ENCODE measurements at places on chromosomes 6 and 20. TPM values are rescaled to one million over a fixed set of nuclear protein-coding genes. Genes with fewer than 3 reads are reported as not detected.

DNA sequence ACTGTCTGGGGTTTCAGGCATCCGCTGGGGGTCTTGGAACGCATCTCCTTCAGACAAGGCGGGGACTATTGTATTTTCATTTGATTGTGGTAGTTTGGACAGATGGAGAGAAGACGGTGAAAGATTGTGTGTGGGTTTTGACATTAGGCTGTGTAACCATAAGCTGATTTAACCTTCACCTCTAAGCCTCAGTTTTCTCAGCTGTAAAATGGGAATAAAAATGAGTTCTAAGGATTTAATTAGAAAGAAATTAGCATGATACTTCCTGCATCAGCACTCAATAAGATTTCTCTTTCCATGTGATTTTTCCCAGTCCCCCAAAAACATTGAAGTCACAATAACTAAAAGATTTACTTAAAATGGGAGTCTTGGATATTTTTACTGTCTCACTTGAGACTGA lies 78.1 kb downstream of the CBFA2T2 start:
- DNase-seq, result no peak

LPA gene
- polyA plus RNA-seq, result 0.21 TPM

PTPRT gene
- polyA plus RNA-seq, result 1.0 TPM

DNA sequence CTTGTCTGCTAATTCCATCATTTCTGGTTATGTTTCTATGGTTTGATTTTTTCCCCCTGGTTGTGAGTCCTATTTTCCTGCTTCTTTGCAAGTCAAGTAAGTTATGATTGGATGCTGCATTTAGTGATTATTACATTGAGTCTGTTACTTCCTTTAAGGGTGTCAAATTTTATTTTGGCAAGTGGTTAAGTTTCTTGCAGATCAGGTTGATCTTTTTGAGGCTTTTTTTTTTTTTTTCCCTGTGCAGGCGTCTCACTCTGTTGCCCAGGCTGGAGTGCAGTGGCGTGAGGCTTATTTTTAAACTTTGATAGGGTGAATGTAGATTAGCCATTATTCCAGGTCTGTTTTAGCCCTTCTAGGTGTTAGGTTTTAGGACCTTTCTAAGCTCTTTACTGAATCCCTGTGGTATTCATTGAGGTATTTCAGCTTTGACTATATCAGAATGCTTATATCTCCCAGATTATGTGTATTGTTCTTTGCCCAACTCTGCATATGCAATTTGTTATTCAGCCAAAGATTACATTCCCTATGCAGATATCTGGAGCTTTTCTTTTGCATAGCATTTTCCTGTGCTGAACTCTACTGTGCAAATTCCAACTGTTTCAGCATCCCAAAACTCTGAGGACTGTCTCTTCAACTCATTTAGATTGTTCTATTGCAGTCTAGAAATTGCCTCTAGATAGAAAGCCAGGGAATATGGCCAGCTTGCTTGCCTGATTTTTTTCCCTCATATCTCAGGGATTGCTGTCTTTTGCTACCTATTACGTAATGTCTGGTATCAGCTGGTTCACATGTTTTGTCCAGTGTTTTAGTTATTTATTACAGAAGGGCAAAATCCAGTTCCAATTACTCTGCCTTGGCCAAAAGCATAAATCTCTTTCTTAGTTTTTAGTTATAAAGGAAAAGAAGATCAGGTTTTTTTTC lies 113.3 kb downstream of the AFG1L start:
- peak; percentile 17 for DNase-seq

DNA sequence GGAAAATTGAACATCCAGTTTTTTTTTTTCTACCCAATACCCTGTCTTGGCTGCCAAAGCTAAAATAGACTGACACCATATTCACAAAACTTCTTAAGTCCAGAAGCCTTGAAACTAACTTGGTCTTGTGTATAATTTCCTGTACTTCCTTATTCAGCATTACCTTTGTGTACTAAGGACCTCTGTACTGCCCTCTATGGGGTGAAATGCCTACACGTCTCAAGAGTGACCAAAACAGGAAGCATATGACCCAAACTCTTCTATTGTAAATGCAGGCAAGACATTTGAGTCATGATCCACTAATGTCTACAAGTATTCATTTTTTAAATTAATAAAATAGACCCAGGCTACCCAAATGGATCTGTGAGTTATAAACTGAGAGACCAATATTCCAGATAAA lies 50.4 kb downstream of the HMGCLL1 start:
- DNase-seq, result no peak

APOM gene
- 105 TPM for polyA plus RNA-seq

PRRT1 gene
- 2.4 TPM for polyA plus RNA-seq

DNA sequence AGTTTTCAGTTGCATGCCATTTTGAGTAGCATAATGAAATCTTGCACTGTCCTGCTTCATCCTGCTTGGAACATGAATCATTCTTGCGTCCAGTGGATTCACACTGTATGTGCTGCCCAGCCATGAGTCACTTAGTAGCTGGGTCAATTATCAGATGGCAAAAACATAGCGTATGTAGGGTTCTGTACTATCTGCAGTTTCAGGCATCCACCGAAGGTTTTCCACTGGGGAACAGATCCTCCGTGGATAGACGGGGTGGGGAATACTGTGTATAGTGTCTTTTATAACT lies 61.4 kb downstream of the IL22RA2 start:
- DNase-seq, result no peak

SRC gene
- 70.5 TPM for polyA plus RNA-seq

DNA sequence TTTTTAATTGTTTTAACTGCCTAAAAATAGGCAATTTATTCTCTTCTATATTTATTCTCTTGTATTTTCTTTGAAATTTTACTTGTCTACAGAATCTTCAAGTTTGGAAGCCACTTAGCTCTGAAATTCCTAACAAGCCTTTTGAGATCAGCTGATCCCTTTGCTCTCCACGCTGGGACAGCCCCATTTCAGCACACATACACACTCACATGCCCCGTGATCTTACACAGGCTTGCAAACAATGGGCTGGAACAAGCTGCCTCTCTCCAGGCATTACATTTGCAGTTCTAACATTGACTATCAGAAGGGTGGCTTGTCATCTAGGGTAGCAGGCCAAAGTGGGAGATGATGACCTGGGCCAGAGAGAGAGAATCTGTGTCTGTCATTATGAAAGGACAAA lies 62.1 kb upstream of the RAB32 start:
- no peak for DNase-seq

DNA sequence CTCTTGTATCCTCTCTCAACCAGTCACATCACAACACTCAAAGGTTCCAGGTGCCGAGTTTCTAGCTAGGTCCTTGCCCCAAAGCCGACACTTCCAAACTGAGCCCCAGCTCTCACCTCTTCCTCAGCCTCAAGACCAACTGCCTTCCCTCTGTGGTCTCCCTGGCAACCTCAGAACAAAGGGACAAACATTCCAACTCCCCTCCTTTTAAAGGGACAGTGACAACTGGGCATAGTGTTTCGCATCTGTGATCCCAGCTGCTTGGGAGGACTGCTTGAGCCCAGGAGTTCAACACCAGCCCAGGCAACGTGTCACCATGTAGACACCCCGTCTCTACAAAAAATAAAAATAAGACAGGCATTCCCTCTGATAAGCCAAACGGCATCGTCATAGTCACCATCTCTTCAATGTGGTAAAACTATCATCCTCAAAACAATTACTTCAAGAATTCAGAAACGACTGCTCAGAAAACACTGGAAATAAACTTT lies 11.3 kb downstream of the DIDO1 start:
- DNase-seq, result no peak
